AML-193 (cell line): ENCODE measurements at places on chromosomes 11 and 22.

GRCh38 chr11:110347660-110348059 is 51.2 kb upstream of the RDX start:
- no peak for DNase-seq

GRCh38 chr11:104883342-104883741 is 14.9 kb downstream of the CASP12 start:
- DNase-seq, result no peak

- no peak for DNase-seq
Measured at GRCh38 chr11:84889556-84889955, 737.6 kb downstream of the DLG2 start.

DNA sequence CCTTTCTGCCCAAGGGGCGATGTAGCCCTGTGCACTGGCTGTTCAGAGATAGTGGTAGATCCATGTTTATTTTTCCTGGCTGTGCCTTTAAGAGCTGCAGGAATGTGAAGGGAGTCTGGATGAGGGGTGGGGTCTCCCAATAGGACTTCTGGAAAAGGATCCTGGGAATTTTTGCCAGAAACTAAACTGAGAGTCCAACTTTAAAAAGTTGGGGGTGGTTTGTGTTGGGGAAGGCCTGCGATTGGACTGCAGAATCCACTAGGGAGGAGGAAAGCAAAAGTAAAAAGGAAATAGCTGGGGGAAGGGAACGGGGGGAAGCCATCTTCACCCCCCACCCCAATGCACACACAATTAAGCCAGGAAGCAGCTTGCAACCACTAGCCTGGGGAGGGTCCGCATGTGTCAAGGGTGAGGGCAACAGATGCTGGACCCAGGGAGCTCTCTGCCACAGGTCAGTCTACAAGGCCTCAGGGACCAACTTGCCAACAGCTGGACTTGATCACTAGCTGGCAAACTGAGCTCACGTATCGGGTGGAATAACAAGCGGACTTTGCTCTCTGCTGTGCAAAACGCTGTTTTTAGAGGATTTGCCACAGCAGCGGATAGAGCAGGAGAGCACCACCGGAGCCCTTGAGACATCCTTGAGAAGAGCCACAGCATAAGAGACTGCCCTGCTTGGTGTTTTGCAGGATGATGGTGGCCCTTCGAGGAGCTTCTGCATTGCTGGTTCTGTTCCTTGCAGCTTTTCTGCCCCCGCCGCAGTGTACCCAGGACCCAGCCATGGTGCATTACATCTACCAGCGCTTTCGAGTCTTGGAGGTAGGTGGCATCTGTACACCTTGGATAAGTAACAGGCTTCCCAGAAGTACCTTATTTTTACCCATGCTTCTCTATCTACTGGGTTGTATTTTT is at the start of gene OLFML1:
Gene OLFML1 (plus strand): TSS at position 321 of the 912 bp plus-strand sequence. CDS start 370 bp downstream, at position 691.
- DNase-seq, result no peak

DNA sequence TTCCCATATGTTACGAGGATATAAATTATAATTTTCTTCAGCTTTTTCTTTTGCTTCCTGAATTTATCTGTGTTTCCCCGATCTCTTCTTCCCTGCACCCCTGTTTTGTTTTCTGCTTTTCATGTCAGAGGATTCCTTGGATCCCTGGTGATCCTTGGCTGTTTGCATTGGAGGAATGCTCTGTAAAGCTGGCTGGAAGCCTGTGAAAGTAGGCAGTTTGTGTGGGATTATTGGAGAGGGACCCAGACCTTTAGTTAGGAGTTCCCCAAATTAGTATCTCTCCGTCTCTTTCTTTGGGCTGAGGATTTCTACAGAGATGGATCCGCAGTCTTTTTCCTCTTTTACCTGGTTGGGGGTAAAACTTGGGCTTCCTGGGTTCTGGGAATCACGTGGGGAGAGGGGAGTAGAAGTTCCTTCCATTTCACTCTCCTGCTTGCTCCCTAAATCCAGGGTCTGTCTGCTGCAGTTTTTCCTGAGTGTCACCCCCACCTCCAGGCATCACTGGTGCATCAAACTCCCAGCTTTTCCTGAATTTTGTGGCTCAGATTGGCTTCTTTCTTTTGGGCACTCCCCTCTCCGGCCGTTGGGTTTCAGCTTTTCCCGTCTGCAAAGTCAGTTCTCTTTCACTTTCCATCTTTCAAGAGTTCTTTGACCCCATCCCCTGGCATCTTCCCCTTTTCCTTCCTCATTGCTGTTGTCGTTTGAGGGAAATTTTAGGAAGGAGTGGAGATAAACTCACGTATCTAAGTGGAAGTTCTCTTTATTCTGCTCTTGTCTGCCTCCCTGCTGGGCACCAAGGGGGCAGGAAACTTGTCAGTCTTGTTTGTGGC is 79.1 kb upstream of the ALX4 start:
- no peak for DNase-seq

- peak; percentile 10 for DNase-seq
Measured at GRCh38 chr22:49827853-49828598, at the start of gene BRD1. Gene BRD1, minus strand, starts transcription at chr22:49827873. Its CDS starts 3,556 bp downstream, at chr22:49824317.

GRCh38 chr22:22810471-22810870 is 77.1 kb upstream of the IGLL5 start:
- no peak for DNase-seq

- DNase-seq, result peak; percentile 4
Measured at GRCh38 chr22:38733329-38733723, 22.5 kb downstream of the SUN2 start.

DNA sequence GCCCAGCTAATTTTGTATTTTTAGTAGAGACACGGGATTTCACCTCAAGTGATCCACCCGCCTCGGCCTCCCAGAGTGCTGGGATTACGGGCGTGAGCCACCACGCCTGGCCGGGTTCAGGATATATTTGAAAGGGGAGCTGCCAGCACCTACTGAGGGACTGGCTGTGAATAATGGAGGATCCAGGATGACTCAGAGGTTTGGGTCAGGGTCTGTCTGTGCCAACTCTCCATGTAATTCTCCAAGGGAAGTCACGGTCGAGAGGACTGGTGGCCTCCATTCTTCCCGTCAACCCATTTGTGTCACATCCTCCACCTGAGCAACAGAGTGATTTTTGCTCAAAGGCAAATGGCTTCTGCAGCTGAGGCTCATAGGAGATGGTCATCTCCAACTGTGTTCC is 3.6 kb upstream of the ARRB1 start:
- DNase-seq, result no peak

- no peak for DNase-seq
Measured at GRCh38 chr11:46615756-46616155, 1.3 kb downstream of the HARBI1 start.

- no peak for DNase-seq
Measured at GRCh38 chr11:27754035-27755017, 54.1 kb upstream of the BDNF start.

- DNase-seq, result peak; percentile 85
Measured at GRCh38 chr11:3905080-3905953, 49.9 kb downstream of the STIM1 start.

- DNase-seq, result no peak
Measured at GRCh38 chr11:106397787-106398501, 320.5 kb downstream of the AASDHPPT start.

GRCh38 chr22:28029956-28030355 is 110.9 kb upstream of the PITPNB start:
- no peak for DNase-seq

DNA sequence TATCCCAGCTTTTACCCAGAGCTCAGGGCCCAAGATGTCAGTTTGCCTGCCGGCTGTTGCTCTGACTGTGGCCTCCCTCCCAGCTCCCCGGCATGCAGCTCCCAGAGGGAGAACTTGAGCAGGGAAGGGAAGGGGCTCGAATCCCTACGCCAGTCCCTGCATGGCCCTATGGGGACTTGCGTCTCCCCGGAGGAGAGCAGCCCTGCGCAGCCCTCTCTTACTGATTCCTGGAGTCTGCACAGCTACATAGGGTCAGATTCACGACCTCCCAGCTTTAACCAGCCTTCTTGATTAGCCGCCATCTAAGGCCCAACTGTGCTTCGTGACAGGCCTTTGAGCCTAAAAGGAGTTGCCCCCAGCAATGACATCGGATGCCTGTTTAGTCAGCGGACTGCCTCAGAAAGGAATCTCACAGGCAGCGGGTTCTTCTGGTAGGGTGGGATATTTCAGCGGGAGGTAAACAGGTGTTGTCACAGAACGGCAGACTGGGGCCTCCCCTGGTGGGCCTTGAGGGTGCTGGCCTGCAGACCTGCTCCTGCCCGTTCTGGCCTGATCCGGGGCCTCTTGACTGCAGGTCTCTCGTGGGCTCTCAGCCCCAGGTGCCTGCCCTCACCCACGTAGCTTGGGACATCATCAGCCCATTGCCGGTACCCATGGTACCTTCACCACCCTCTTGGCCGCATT is 43.8 kb upstream of the KCNQ1OT1 start:
- no peak for DNase-seq

DNA sequence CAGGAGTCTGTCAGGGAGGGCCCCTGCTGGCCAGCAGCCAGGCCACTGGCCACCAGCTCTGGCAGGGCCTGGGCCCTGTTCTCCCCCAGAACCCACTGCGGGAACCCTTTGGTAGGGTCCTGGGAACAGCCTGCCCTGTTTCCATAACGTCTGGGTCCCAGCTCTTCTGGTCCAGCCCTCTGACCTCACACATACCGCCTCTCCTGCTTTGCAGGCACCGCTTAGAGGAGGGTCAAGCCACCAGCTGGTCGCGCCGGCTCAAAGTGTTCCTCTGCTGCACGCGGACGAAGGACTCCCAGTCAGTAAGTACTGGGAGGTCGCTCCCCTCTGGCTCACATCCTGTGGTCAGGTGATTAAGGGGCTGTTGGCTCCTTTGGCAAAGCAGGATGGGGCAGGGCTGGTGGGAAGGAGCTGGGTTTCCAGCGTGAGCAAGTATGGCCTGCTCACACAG is 26.6 kb upstream of the MYRF start:
- no peak for DNase-seq

- no peak for DNase-seq
Measured at GRCh38 chr11:31967404-31968130, 123.3 kb upstream of the RCN1 start.

- no peak for DNase-seq
Measured at GRCh38 chr22:20183101-20183500, 32.2 kb upstream of the CCDC188 start.

DNA sequence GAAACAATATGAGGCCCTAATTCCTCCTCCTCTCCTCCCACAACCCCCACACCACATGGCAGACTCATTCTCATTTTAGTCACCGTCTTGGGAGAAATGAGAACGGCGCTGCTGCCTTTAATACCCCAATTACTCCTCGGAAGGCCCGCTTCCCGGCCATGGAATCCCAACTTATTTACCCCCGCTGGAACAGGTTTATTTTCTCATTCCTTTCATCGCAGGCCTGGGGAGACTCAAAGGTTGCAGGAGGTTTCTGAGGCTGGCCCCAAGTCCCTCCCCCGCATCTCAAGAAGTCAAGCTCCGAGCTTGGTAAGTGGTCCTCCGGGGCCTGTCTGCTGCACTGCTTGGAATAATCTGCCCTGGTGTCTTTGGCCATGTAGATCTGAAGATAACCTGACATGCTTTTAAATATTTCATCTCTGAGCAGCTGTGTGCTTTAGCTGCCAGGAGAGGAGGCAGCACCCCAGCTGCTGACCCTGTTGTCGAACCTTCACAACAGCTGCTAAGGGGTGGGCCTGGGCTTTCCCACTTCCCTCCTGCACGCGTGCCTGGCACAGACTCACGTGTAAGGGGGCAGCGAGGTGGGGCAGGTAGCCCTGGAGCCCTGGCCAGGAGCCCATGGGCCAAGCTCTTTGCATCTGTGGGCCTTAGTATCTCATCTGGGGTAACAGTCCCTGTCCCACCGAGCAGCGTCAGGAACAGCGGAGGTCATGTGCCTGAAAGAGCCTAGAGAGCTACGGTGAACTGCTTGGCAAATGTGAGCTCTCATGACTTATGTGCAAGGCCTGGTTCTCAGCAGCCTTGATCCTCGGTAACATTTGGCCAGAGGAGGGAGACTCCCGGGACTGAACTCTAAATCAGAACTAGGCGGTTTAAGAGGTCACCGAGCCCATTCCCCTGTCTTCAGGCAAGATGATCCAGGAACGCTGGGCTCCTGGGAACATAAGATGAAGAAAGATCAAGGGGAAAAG is 164.6 kb downstream of the ST3GAL4 start:
- no peak for DNase-seq

DNA sequence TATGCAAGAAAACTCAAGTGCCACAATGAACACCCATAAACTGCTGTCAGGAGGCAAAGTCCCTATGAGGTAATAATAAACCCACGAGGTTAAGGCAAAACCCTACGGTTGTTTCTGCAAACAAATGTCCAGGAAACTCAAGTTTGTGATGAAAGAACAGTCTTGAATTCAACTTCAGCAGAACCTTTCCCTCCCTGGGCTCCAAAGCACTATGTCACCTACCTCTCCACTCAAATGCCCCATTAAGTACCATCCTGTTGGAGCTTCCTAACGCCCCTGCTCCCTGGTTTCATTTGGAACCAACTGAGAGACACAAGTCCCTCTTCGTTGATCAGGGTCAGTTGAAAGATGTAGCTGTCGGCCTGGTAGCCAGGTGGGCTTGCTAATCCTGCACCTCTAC is 2.6 kb upstream of the C11orf91 start:
- no peak for DNase-seq

DNA sequence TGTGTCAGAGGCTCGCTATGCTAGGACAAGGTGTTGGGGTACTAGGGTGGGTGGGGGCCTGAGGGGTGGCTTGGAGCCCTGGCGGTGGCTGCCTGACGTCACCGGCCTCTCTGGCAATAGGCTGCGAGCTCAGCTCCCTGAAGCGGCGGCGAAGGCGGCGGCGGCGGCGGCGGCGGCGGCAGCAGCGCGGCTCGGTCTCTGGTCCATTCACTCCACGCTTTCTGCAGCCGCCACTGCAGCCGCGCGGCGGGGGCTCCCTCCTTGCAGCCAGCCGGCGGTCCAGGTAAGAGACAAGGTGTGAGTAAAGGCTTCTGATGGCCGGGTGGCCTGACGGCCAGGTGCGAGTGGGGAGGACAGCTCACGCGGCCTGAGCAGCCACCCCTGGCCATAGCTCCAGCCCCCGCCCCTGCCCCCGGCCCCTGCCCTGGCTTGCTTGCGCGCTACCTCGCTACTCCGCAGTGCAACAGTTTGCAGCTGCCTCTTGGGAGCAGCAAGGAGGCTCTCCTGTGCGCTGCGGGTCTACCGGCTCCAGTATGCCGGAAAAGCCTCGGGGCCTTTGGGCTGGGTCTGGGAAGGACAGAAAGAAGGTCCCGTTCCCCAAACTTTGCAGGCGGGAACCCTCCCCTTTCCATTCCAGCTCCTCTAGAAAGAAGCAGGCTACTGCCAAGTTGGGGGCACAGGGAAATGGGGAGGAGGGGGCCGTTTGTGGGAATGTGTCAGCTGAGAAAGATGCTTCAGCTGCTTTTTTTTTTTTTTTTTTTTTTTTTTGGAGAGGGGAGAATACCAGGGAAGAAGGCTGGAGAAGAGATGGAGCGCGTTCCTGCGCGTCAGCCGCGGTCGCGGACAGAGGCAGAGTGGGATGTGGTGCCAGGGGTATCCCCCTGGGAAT is at the start of gene C11orf87:
Gene C11orf87 (plus strand): TSS at position 210 of the 889 bp plus-strand sequence. CDS start 1,444 bp downstream, outside the sequence.
- no peak for DNase-seq
